ENCODE measurements at places on chromosomes 4 and X. TPM values are rescaled to one million over a fixed set of nuclear protein-coding genes. Genes with fewer than 3 reads are reported as not detected.

Gene INTS12
- polyA plus RNA-seq, result 15.3 TPM

Gene LRCH2
- 2.5 TPM for polyA plus RNA-seq

Gene PPP4R3C
- not detected for polyA plus RNA-seq

Gene JCHAIN
- 0.52 TPM for polyA plus RNA-seq

Gene UGT2B10
- polyA plus RNA-seq, result not detected

Gene POLA1
- polyA plus RNA-seq, result 10.0 TPM

DNA sequence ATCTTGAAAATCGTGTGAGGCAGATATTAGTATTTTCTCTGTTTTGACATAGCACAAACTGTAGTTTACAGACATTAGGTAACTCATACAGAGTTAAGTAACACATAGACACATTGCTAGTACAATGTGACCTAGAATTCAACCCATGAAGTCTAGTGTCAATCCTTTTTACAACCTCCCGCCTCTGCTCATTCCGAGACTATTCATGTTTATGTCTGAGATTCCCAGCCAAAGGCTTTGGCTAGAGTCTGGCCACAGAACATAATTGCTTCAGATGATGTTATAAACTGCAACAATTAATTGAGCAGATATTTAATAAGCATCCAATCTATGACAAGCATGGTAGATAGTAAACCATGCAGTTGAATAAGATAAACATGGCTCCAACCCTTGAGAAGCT lies 841.0 kb downstream of the STIM2 start:
- 0 out of 2 replicates have a peak overlapping the region, but pooled peaks have one; percentile 14 for H3K27ac ChIP-seq
- DNase-seq, result no peak
- H3K36me3 ChIP-seq, result no peaks in the 10 kb centered on the region
- H3K27me3 ChIP-seq, result no peaks in the 10 kb centered on the region

DNA sequence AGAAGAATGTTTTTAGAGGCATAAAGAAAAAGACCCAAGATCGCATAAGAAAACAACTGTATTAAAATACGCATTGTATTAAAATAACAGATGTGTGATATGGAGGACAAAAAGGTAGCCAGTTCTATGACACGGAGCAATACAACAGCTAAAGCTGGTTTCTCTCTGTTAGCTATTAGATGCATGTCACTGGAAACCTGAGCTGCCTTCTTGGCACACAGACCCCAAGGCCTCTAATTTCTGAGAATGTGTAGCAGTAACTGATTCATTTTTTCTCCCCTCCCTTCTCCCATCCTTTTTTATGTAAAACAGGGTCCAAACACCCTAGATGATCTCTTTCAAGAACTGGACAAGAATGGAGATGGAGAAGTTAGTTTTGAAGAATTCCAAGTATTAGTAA lies 4.1 kb downstream of the S100G start:
- H3K36me3 ChIP-seq, result no peaks in the 10 kb centered on the region
- H3K27me3 ChIP-seq, result no peaks in the 10 kb centered on the region
- H3K4me1 ChIP-seq, result peaks cover 6% of the 10 kb centered on the region
- no peak overlapping the region for H3K4me3 ChIP-seq
- no peak overlapping the region for H3K27ac ChIP-seq

- no peak overlapping the region for H3K4me3 ChIP-seq
- H3K4me1 ChIP-seq, result no peaks in the 10 kb centered on the region
- no peak for DNase-seq
- H3K27ac ChIP-seq, result no peak overlapping the region
- H3K36me3 ChIP-seq, result no peaks in the 10 kb centered on the region
These were observed 5.8 kb downstream of the ATG4A start for GRCh38 chrX:108097380-108097779.

DNA sequence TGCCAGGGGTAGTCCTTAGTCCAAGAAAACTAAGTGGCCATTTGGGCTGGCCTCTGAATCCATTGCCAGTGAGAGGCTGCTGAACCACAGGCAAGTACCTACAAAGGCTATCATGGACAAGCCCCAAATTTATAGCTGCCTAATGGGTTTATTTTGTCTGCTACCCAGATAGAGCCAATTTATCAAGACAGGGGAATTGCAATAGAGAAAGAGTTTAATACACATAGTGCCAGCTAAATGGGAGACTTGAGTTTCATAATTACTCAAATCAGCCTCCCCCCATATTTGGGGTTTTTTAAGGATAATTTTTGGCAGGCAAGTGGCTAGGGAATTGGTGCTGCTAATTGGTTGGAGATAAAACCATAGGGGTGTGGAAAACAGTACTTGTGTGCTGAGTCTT lies 73.1 kb upstream of the BMP2K start:
- H3K4me1 ChIP-seq, result peaks cover 36% of the 10 kb centered on the region
- H3K4me3 ChIP-seq, result no peak overlapping the region
- no peak overlapping the region for H3K27ac ChIP-seq
- DNase-seq, result no peak
- 0 out of 2 replicates have a peak, but pooled peaks cover 5% of the 10 kb centered on the region for H3K36me3 ChIP-seq
- no peaks in the 10 kb centered on the region for H3K27me3 ChIP-seq

DNA sequence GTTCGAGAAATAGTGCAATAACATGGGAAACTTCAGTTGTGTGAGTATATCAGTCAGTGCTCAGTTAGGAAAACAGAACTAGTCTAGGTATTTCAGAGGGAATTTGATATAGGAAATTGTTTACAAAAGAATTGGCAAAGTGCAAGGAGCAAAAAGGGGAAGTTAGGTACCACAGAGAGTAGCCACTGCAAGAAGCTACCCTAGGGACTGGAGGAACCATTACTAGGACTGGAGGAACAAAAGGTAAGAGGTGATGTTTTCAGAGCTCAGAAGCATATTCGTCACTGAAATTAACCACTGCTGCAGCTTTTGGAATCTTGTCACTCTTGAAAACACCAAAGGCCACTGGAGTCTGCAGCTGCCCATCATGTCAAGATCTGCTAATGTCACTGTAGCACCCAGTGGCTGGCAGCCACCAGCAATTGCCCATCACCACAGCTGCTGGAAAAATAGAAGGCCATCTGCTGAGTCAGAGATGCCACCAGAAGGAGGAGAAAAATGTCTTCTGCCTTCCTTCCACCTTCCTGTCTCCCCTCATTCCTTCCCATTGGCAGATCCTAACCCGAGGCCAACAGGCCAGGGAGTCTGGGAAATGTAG lies 160.6 kb upstream of the RPS6KA3 start:
- H3K27me3 ChIP-seq, result no peaks in the 10 kb centered on the region
- DNase-seq, result peak; percentile 6
- no peaks in the 10 kb centered on the region for H3K4me1 ChIP-seq
- no peak overlapping the region for H3K4me3 ChIP-seq
- no peak overlapping the region for H3K27ac ChIP-seq

DNA sequence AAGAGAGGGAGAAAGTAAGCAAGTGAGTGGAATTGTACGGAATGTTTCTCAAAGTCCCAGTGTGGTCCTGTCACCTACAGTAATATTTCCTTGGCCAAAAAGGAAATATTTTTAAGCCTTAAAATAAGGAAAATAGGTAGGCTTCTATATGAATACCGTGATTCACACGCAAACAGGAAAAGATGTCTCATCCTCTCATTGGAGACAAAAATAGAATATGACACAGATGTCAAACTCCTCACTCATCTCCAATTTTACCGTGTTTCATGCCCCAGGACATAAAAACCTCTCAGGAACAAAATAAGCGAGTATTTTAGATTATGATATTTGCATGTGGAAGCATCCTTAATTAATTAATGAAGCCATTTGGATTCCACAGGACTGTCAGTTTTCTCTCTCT lies 1269.5 kb downstream of the RAPGEF2 start:
- no peaks in the 10 kb centered on the region for H3K4me1 ChIP-seq
- no peak overlapping the region for H3K4me3 ChIP-seq
- no peak for DNase-seq
- H3K27ac ChIP-seq, result no peak overlapping the region

DNA sequence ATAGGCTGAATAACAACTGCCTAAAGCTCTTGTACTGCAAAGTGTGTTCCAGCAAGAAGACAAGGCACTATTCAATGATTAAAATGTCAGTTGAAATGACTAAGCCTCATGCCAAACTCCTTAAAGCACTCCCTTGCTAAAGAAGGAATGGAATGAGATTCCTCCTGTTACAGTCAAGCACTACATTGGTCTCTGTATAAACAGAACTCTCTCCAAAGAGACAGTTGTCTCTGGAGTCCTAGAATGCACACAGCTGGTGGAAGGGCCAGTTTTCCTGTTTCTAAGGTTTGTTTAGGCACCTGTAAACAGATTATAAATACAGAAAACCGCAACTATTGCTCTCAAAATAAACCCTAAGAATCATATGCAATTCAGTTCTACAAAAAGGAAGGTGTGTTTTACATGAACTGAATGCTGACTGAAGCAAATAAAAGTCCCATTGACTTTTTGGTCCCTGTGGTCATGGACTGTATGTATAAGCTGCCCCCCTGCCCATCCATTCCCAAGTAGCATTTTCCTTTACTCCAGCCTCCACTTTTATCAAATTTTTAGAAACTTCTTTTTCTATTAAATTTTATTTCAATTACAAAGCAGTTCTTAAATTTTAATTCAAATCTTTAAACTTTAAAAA lies 47.0 kb downstream of the FAT1 start:
- no peaks in the 10 kb centered on the region for H3K36me3 ChIP-seq
- H3K27me3 ChIP-seq, result no peaks in the 10 kb centered on the region
- DNase-seq, result peak; percentile 57
- H3K4me1 ChIP-seq, result peaks cover 21% of the 10 kb centered on the region
- peak overlapping the region; percentile 51 for H3K27ac ChIP-seq

DNA sequence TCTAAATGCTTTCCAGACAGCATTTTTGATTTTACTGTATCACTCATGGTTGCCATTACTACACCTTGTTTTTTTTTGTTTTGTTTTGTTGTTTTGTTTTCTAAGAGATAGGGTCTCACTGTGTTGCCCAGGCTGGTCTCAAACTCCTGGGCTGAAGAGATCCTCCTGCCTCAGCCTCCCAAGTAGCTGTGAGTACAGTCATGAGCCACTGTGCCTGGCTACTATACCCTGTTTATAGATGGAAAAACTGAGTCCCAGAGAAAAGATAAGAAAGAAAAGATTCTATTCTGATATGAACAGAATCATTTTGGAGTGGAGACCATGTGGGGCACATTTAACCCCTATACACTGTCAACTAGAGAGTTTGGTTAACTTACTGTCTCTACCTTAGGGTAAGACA lies 20.0 kb downstream of the ADD1 start:
- H3K4me1 ChIP-seq, result peaks cover 75% of the 10 kb centered on the region
- no peak for DNase-seq
- H3K27me3 ChIP-seq, result no peaks in the 10 kb centered on the region
- H3K36me3 ChIP-seq, result no peaks in the 10 kb centered on the region

GRCh38 chrX:136183917-136184316 lies 36.6 kb downstream of the FHL1 start:
- DNase-seq, result no peak
- H3K27me3 ChIP-seq, result no peaks in the 10 kb centered on the region
- no peak overlapping the region for H3K27ac ChIP-seq
- no peaks in the 10 kb centered on the region for H3K36me3 ChIP-seq
- no peak overlapping the region for H3K4me3 ChIP-seq

- H3K27ac ChIP-seq, result no peak overlapping the region
- no peak overlapping the region for H3K4me3 ChIP-seq
These were observed 119.2 kb downstream of the EFNB1 start for GRCh38 chrX:68947882-68948605.

- no peak overlapping the region for H3K4me3 ChIP-seq
- H3K4me1 ChIP-seq, result peaks cover 3% of the 10 kb centered on the region
- H3K27ac ChIP-seq, result no peak overlapping the region
- no peaks in the 10 kb centered on the region for H3K27me3 ChIP-seq
- H3K36me3 ChIP-seq, result no peaks in the 10 kb centered on the region
These were observed 260.3 kb upstream of the RPS6KA3 start for GRCh38 chrX:20527041-20527440.

GRCh38 chrX:119240356-119240755 lies 4.3 kb downstream of the PGRMC1 start:
- 0 out of 2 replicates have a peak overlapping the region, but pooled peaks have one; percentile 77 for H3K4me3 ChIP-seq
- no peak overlapping the region for H3K27ac ChIP-seq
- peaks cover 31% of the 10 kb centered on the region for H3K4me1 ChIP-seq
- no peak for DNase-seq

DNA sequence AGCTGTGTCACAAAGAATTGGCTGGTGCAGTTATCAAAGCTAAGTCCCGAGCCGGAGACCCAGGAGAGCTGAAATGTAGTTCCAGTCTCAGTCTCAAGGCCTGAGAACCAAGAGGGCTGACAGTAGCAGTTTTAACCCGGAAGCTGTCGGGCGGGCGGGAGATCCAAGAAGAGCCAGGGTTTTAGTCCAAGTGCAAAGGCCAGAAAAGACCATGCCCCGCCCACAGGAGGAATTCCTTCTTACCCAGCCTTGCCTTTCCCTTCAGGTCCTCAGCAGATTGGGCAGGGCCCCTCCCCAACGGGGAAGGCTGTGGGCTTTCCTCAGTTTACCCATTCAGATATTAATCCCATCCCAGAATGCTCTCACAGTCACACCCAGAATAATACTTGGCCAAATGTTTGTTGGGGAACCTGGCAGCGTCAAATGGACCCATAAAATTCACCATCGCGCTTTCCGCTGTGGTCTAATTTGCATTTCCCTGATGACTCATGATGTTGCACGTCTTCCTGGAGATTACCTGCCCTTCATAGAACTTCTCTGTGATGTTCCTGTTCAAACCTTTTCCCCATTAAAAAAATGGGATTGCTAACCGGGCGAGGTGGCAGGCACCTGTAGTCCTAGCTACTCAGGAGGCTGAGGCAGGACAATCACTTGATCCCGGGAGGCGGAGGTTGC lies 16.2 kb downstream of the MAEA start:
- peaks cover 8% of the 10 kb centered on the region for H3K4me1 ChIP-seq
- DNase-seq, result no peak
- H3K4me3 ChIP-seq, result no peak overlapping the region
- H3K27ac ChIP-seq, result 0 out of 2 replicates have a peak overlapping the region, but pooled peaks have one; percentile 39

- H3K27ac ChIP-seq, result no peak overlapping the region
- DNase-seq, result no peak
- H3K4me3 ChIP-seq, result no peak overlapping the region
These were observed 4.4 kb downstream of the ABCD1 start for GRCh38 chrX:153728951-153729631.

DNA sequence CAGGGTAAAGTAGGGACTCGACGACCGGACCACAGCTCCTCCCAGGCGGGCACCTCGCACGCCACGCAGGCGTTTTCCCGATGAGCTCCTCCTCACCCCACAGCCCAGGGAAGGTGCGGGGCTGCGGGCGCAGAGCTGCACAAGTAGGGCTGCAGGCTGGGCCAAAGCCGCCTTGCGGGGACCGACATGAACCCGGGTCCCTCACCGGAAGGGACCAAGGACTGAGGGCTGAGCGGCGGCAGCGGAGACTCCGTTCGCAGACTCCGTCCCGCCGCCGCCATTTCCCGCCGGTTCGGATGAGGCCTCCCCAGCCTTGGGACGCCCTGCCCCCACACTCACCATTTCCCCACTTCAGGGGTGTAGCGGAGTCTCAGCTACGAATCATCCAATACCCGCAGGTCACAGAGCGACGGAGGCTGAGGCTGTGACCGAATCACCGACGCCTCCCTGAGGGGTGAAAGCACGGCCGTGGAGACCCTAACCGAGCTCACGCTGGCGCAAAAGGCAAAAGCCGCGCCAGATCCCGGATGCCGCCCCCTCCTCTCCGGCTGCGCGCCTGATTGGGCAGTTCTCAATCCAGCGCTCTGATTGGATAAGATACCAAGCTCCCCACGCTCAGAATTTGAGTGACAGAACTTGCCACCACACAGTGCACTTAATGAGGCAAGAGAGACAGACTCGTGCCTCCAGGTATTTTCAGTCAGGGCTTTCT lies at the start of gene ZNF732:
ZNF732 (minus strand) TSS at position 506 of the 712 bp plus-strand sequence; CDS start at position 342, 164 bp downstream.
- H3K27ac ChIP-seq, result peak within 1 kb of the TSS; percentile 73
- no peaks in the 10 kb centered on the region for H3K36me3 ChIP-seq
- peaks cover 11% of the 10 kb centered on the region for H3K4me1 ChIP-seq
- peak; percentile 99 for DNase-seq

- H3K4me3 ChIP-seq, result no peak overlapping the region
- no peaks in the 10 kb centered on the region for H3K4me1 ChIP-seq
- H3K27me3 ChIP-seq, result no peaks in the 10 kb centered on the region
- H3K36me3 ChIP-seq, result no peaks in the 10 kb centered on the region
These were observed 17.7 kb downstream of the FAM53A start for GRCh38 chr4:1666391-1666790.
